ENCODE measurements at places on chromosomes 4 and X. TPM values are rescaled to one million over a fixed set of nuclear protein-coding genes. Genes with fewer than 3 reads are reported as not detected.

The FAM193A gene
- total RNA-seq: 24.7 TPM

The DCAF4L1 gene
- total RNA-seq: 0.33 TPM

The TEX13D gene
- total RNA-seq: not detected

The TMEM131L gene
- 19.5 TPM for total RNA-seq

The TMEM35A gene
- total RNA-seq: 2.1 TPM

The JCHAIN gene
- total RNA-seq: 10.1 TPM

The GAGE12J gene
- total RNA-seq: not detected

GRCh38 chr4:113682730-113683537 is 78.6 kb downstream of the CAMK2D start:
- H3K36me3 ChIP-seq: no peaks in the 10 kb centered on the region
- H3K4me1 ChIP-seq: peaks cover 5% of the 10 kb centered on the region
- H3K4me3 ChIP-seq: no peak overlapping the region
- DNase-seq: no peak

GRCh38 chr4:111282035-111282434 is 659.2 kb upstream of the PITX2 start:
- H3K4me3 ChIP-seq: no peak overlapping the region
- peaks cover 4% of the 10 kb centered on the region for H3K27me3 ChIP-seq
- DNase-seq: no peak

DNA sequence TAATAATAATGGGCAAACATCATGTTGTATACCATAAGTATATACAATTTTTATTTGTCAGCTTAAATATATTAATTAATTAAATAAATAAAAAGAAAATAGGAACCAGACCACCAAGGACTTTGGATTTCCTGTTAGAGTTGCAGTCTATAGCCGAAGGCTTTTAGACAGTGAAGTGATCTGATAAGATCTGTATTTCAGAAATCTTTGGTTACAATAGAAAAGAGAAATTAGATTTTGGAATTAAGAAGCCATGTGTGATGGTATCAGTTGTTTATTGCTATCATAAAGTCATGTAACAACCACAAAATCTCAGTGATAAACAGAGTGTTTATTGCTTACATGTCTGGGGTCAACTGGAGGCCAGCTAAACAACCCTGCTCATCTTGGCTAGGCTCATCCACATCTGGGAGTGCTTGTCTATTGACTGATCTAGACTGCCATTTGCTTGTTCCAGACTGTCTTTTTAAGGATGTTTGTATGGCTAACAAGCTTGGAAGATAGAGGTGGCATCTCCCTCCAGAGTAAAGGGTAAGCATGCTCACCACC is 142.1 kb upstream of the USP9X start:
- H3K4me3 ChIP-seq: no peak overlapping the region
- DNase-seq: no peak
- no peaks in the 10 kb centered on the region for H3K36me3 ChIP-seq
- H3K4me1 ChIP-seq: no peaks in the 10 kb centered on the region
- H3K27me3 ChIP-seq: no peaks in the 10 kb centered on the region

GRCh38 chr4:129264008-129264657 is 168.2 kb downstream of the C4orf33 start:
- no peaks in the 10 kb centered on the region for H3K4me1 ChIP-seq
- no peaks in the 10 kb centered on the region for H3K27me3 ChIP-seq
- H3K27ac ChIP-seq: no peak overlapping the region
- no peak for DNase-seq
- H3K4me3 ChIP-seq: no peak overlapping the region

- DNase-seq: no peak
- no peak overlapping the region for H3K27ac ChIP-seq
- H3K4me3 ChIP-seq: no peak overlapping the region
- no peaks in the 10 kb centered on the region for H3K27me3 ChIP-seq
- no peaks in the 10 kb centered on the region for H3K36me3 ChIP-seq
Observed at GRCh38 chr4:101527188-101527587, 179.9 kb upstream of the PPP3CA start.

DNA sequence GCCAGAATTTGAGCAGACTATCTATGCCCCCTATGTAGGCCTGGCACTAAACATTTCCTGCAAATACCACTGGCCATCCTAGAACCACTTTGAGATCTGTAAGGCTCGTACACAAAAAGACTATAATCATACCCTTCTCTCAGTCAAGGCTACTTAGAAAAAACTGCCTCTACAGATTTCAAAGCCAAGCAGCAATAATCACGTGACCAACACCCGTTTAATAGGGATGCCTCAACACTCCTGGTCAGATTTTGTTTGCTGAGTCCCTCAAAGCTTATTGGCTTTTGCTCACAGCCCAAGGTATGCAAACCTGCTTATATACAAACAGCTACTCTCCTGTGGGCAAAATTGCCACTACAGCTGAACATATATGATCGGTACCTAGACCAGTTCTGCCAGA is 897 bp downstream of the COX7B2 start:
- no peaks in the 10 kb centered on the region for H3K27me3 ChIP-seq
- H3K36me3 ChIP-seq: no peaks in the 10 kb centered on the region
- H3K4me1 ChIP-seq: no peaks in the 10 kb centered on the region
- H3K27ac ChIP-seq: no peak overlapping the region
